ENCODE measurements at places on chromosomes 11 and 22.

DNA sequence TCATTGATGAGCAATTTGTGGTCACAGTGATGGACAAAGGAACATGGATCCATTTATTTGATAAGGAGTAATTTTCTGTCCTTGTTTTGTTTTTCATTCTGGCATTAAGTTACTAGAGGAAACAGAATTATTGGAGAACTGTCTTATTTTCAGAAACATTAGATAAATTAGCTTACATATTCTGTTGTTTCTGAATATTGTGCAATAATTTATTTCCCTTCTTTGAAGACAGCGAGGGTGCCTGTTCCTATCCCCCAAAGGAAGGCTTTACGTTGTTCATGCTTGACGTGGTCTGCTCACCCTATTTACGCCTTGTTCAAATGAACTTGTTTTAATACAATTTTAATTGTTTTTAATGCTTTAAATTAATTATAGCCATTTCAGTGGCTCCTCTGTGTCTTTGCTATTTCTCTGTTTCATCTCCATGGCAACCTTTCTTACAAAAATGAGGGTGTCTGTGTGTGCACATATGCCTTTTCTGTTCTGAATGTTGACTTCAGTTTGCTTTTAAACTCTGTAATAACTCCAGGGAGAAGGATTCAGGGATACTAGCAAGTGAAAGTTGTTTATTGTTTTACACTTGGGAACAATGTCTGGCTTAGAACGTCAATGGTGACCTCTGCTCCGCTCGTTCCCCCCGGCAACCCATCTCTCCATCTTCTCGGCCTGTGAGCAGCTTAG lies 138.3 kb upstream of the PLET1 start:
- no peak for DNase-seq

DNA sequence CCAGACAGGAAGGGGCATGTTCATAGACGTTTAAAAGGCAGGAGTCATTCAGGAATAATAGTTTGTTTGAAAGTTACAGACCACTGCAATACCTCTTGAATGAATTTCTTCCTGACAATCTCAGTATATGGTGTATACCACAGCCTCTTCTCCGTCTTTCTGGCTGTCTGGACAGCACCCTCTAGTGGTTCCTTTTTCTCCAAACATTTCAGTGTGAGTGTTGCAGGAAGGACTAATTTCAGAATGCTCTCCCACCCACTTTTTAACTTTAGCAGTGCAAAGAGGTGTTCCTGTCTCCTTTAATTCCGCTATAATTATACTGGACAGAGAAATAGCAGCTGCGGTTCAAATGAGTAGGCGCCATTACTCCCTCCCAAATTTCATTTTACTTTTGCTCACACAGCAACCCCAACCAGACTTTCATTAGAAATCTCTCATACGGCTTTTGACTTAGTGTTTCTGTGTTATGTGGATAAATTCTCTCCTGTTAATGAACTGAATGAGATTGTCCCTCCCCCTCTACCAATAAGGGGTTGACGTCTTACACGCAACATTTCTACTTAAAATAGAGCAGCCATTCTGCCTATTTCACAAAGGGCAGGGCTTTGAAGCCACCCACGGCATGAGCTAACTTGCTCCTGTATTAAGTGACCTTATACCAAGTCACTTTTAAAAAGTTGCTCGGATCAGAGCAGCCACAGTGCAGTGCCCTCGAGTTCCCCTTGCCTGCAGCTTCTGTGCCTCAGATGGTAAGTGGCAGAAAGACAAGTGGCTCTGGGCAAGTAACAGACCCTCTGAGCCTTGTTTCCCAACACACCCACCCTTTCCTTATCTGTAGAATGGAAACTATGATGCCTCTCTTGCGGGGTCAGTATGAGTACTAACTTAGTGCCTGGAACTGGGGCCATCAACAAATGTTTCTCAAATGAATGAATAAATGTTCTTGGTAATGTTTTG lies 368.6 kb downstream of the OPCML start:
- DNase-seq = peak; percentile 57

DNA sequence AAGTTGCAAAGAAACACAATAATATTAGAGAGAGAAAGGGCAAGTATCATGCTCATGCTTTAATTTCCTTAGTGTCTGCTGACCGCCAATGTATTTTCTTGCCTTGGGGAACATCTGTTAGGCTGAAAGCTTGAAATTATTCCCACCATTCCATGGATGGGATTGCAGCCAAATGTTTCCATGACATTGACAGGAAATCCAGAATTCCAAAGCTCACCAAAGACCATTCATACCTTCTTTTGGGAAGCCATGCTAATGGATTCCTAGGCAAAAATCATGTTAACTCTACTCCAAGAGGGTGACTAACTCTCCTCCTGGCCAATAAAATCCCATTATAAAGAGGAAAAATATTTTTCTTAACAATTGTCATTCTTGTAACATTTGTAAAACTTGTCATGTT lies 661.4 kb upstream of the FAT3 start:
- DNase-seq = peak; percentile 54

- DNase-seq = no peak
These were observed 4.3 kb upstream of the RRM1 start for GRCh38 chr11:4090258-4090657.

- no peak for DNase-seq
These were observed 10.8 kb downstream of the TRAF6 start for GRCh38 chr11:36499315-36499714.

GRCh38 chr22:40499209-40499623 lies 128.8 kb downstream of the SGSM3 start:
- peak; percentile 97 for DNase-seq

GRCh38 chr11:35484435-35484834 lies 41.0 kb downstream of the PAMR1 start:
- peak; percentile 88 for DNase-seq

DNA sequence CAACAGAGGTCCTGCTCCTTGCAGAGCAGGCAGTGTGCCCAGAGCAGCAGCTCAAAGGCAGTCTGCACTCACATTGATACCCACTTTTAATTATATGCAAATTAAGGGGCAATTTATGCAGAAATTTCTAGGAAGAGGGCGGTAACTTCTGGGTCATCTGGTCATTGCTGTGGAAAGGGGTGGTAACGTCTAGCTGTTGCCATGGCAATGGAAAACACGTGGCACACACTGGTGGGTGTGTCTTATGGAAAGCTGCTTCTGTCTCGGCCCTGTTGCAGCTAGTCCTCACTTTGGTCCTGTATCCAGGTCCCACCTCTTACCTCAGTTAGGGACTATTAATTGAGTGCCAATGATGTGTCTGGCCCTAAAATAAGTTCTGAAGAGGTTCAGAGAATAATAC lies 36.8 kb downstream of the BARX2 start:
- no peak for DNase-seq

DNA sequence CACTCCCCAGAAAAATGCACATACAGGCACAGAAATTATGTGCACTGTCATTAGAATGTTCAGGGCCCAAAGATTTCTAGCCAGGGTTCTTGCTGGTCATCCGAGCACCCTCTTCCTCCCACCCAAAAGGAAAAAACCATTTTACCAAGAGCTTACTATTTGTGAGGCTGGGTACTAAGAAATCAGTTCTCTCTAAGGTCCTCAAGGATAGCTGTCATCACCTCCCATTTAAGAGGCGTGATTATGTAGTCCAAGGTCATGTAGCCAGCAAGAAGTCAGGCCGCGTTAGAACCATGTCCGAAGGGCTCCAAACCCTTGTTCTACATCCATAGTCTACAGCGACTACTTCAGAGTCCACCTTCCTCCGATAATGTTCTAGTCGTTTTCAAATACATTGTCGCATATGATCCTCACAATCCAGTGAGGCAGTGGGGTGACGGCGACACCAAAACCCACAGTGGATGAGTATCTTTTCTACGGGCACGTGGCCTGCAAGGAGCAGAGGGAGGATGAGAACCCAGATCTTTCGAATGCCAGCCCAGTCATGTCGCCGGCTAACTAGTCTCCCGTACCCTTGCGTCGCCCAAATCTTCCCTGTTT lies 634 bp downstream of the TIMM8B start:
- peak; percentile 20 for DNase-seq

DNA sequence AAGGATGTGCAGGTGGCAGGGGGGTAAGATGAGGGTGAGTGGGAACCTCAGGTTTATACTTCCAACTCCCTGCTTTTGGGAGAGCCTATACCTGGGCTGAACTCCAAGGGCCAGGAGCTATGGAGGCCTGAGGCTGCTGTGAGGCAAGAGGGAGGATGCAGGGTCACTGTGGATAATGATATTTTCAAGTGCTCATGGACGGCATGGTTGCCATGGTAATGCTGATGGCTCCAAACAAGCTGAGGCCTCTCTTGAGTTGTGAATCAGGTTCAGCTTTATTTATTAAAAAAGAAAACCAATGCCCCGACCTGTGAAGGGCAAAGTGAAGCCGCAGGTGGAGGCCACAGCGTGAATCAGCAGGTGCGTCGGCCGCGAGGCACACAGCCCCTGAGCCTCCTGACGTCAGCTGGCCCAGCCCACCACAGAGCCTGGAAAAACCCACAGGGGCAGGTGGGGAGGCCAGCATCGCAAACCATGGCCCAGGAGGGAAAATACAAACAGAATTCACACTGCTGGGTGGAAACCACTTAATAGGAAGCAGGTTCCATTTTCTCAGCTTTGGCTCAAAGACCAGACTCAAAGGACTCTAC lies 17.4 kb upstream of the CREB3L1 start:
- DNase-seq = no peak

DNA sequence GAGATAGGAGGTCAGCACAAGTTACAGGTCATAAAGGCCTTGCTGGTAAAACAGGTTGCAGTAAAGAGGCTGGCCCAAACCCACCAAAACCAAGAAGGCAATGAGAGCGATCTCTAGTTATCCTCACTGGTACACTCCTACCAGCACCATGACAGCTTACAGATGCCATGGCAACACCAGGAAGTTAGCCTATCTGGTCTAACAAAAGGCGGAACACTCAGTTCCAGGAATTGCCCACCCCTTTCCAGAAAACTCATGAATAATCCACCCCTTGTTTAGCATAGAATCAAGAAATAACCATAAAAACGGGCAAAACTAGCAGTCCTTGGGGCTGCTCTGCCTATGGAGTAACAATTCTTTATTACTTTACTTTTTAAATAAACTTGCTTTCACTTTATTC lies 43.5 kb upstream of the B3GAT1 start:
- DNase-seq = no peak

GRCh38 chr11:71527576-71528210 lies 626 bp downstream of the KRTAP5-7 start:
- no peak for DNase-seq

- DNase-seq = no peak
These were observed 21.2 kb downstream of the KMT5B start for GRCh38 chr11:68191661-68192579.
